Dermis microvascular lymphatic vessel endothelial cell (primary cell): ENCODE measurements at places on chromosomes 7 and 10. TPM values are rescaled to one million over a fixed set of nuclear protein-coding genes. Genes with fewer than 3 reads are reported as not detected.

Gene GPR158
- total RNA-seq, result under 0.01 TPM in 1 of 2 replicates, not detected in the other

Gene FHIP2A
- total RNA-seq, result 23.5 and 31.5 TPM in 2 replicates

Gene CDHR1
- 0.25 and 0.26 TPM in 2 replicates for total RNA-seq

Gene CCDC172
- total RNA-seq, result not detected in 2 replicates

Gene OLAH
- 0.25 and 0.26 TPM in 2 replicates for total RNA-seq

Gene GALNT17
- total RNA-seq, result not detected in 2 replicates

Gene NEBL
- total RNA-seq, result 0.63 and 1.2 TPM in 2 replicates

Gene RAPGEF5
- 138 and 171 TPM in 2 replicates for total RNA-seq

Gene ODAD2
- 0.26 and 0.38 TPM in 2 replicates for total RNA-seq

Gene ELOVL3
- not detected in 2 replicates for total RNA-seq

Gene CPN1
- total RNA-seq, result not detected in 2 replicates

Gene RELN
- 413 and 1,261 TPM in 2 replicates for total RNA-seq

Gene GJD4
- total RNA-seq, result not detected in 2 replicates

Gene CABCOCO1
- not detected in 2 replicates for total RNA-seq
